ENCODE measurements at places on chromosomes 3 and 15.

DNA sequence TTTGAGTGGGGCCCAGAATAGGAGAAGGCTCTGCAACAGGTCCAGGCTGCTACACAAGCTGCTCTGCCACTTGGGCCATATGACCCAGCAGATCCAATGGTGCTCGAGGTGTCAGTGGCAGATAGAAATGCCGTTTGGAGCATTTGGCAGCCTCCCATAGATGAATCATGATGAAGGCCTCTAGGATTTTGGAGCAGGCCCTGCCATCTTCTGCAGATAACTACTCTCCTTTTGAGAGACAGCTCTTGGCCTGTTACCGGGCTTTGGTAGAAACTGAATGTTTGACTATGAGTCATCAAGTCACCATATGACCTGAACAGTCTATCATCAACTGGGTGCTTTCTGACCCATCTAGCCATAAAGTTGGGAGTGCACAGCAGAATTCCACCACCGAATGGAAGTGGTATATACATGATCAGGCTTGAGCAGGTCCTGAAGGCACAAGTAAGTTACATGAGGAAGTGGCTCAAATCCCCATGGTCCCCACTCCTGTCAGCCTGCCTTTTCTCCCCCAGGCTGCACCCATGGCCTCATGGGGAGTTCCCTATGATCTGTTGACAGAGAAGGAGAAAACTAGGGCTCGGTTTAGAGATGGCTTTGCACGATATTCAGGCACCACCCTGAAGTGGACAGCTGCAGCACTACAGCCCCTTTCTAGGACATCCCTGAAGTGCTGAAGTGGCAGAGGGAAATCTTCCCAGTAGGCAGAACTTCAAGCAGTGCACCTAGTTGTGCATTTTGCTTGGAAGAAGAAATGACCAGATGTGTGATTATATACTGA, 971.4 kb downstream of the MCTP2 start:
- DNase-seq = no peak

- no peak for DNase-seq
These were observed 340.7 kb upstream of the C2CD4B start for GRCh38 chr15:62505762-62506161.

DNA sequence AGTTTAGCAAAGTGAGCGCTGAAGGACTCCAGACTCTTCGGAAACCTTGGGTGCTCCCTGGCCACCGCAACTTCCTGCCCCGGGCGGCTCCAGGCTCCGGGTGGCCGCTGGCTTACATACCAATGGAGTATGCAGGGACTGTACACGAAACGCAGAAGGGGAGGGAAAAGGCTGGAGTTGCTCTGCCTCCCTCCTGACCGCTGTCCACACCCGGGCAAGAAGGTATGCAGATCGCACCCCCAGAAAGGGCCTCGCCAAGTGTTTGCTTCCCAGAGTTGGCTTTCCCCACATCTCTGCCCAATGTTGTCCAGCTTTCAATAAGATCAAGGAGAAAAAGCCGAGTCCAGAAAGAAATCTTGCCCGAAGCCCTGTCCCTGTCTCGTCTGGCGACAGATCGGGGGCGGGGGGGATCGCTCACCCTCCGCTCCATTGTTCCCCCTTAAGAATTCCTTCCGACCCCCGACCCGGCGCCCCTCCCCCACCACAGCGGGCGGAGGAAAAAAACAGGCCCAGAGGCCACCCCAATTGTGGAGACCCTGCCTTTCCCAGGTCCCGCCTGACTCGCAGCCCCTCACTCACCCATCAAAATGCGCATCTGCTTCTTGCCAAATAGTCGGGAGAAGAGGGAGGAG, 533 bp downstream of the ARF4 start:
- peak; percentile 32 for DNase-seq

- DNase-seq = no peak
These were observed 7.7 kb downstream of the IGDCC4 start for GRCh38 chr15:65414841-65415621.

DNA sequence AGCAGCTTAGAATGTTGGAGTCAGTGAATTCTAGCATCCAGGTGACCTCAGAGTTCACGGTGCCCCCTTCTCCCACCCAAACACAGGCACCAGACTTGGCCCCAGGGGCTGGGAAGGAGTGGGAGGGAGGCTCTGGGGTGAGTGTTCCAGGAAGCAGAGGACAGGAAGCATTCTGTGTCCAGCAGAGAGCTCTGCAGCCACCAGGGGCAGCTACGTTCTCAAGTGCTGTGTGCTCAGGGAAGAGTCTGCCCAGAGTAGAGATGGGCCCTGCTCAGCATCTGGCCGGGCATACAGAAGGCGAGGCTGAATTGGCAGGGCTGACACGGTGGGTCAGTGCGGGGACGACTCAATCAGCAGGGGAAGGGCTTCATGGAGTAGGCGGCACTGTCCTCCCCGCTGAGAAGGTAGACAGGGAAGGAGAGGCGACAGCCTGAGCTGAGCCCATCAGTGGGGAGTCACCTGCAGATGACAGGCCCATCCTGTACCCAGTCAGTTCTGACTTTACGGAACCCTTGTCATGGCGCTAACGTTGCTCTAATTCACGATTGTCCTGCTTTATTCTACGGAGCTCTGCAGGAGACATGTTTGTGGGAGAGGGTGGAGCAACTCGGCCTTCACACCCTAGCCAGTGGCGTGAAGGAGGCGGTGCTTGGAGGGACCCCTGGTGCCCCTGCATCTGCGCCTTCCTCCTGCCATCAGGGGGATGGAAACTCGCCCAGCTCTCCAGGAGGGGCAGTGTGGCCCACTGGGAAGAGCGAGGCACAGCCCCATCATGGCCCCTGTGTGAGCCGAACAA, 82.2 kb downstream of the C3orf70 start:
- DNase-seq = no peak

DNA sequence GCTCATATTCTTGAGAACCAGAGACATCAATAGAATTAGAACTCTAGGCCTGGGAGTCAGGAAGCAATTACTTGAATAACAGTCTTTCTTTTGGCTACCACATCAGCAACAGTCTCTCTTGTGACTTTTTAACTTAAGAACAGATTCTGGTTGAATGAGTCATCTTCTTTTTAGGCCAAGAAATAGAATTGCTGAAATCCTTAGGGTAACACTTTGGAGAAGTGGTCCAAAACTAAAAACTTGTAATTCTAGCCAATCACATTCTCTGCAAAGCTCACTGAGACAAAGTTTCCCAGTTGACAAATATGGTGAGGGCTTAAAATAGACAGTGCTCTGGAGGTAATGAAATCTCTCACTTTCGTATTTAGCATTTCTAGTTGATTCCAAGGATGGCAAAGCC, 238.0 kb downstream of the SHOX2 start:
- DNase-seq = no peak

- no peak for DNase-seq
These were observed 92.3 kb downstream of the ATP10A start for GRCh38 chr15:25770618-25771337.

DNA sequence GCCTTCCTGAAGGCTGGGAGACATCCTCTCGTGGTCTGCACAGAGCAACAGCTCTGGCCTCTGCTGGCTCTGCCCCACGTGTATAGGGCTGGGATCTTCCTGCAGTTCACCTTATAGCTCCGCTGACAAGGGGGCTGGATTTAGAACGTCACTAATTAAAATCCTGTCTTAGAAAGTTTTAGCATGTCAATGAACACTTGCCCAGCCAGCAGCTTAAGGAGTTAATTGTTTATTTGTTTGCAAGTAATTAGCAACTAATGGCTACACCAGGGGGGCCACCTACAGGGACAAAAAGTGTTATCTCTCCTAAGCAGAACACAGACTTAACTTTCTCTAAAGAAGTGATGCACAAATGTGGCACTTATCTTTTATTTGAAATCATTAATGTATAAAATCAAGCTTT, at the start of gene HESX1:
TSS of gene HESX1 (minus strand) at position 84 of the 403 bp plus-strand sequence. CDS start at position 24, 60 bp downstream.
- DNase-seq = no peak

- DNase-seq = no peak
These were observed 20.1 kb downstream of the ZNF80 start for GRCh38 chr3:114217266-114217665.

Measured in T-helper 17 cell (primary cell).